ENCODE measurements at places on chromosomes 6 and 20.

GRCh38 chr20:50699688-50700087 is 8.3 kb upstream of the RIPOR3 start:
- no peak for DNase-seq

DNA sequence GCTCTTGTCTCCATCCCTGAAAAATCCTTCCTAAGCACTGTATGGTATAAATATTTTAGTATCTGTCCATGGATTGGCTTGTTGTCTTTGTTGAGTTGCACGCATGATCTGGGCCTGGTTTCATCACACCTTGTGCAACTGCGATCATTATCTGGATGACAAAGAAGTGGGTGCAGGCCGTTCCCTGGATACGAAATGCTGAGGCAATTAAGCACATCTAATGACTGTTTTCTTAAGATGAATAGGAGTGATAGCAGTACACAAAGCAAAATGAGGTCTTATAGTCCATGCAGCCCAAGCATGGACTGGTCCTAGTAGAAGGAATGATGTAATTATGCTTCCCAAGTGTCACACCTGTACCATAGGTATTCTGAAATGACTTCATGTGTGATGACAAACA is 47.8 kb downstream of the SLC35D3 start:
- DNase-seq, result no peak

DNA sequence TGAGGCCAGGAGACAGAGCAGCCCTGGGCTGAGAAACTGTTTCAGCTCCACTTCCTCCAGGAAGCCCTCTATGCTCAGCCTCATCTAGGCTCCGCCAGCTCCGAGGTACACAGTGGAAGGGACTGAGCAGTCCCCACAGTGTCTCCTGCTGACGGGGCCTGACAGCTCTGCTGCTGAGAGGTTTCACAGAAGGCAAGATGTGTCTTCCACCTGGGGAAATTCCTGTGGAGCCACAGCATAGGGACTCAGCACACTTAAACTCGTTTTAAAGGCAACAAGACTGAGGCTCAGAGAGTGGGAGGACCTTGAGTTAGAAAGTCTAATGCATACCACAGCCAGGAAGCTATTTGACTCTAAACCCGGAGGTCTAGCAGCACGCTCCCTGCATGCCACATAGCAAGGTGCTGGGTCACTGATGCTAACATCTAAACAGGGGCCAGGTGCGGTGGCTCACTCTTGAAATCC is 6.8 kb downstream of the ADA start:
- no peak for DNase-seq

DNA sequence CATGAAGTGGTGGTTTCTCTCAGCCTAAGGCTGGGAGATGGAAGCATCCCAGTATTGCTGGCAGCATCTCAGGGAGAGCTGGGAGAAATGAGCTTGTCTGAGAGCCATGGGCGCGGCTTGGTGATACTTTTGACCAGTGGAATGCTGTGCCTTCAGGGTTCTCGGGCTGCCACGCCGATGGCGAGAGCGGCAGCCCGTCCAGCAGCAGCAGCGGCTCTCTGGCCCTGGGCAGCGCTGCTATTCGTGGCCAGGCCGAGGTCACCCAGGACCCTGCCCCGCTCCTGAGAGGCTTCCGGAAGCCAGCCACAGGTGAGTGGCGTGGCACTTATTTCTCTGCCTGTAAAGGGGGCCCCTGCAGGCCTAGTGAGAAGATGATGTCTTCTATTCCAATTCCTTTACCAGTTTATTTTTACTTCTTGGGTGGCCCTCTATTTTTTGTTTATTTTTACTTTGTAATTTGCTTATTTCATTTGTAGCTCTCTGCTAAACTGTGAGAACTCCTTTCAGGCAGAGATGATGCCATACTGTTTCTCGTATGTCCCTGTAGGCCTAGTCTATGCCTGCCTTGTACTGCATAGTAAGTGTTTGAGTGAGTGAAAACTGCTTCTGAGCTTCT is 71.7 kb downstream of the ASXL1 start:
- no peak for DNase-seq

- no peak for DNase-seq
Measured at GRCh38 chr20:37262505-37262904, 891 bp upstream of the GHRH start.

DNA sequence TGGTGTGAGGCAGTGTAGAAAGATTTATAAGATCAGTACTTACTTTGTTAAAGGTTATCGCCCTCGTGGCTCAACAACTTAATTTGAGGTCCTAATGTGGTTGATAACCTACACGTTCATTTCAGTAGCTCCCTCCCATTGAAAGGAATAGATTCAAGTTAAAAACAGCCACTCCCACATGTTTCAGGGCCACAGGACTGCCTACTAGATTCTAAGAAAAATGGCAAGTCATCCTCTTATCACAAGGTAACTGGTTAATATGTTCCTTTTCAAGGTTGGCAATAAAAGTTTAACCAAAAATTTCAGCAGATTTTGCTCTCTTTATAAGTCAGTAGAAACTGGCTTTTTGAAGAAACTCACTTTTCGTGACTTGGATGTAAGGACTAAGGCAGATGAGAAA is 17.1 kb downstream of the GSTA2 start:
- DNase-seq, result no peak

GRCh38 chr20:63180569-63181185 is 35.3 kb downstream of the YTHDF1 start:
- DNase-seq, result no peak

- DNase-seq, result no peak
Measured at GRCh38 chr20:4828830-4829513, 107.3 kb downstream of the PRND start.

DNA sequence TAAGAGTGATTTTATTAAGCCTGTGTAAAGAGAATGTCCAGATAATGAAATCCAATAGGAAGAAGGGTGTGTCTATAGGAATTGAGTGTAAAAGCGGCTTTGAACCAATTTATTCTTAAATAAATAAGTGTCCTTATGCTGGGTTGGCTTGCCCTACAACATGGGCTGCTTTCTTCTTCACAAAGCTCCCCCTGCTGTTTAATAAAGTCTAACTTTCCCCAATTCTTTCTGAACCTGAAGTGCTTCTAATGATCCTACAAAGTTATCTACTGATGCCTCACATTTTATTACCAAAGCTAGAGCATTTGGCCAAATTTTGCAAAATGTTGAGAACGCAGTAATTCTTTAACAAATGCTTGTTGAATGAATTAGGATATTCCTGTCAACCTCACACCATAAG is 36.3 kb upstream of the SIRT5 start:
- no peak for DNase-seq

DNA sequence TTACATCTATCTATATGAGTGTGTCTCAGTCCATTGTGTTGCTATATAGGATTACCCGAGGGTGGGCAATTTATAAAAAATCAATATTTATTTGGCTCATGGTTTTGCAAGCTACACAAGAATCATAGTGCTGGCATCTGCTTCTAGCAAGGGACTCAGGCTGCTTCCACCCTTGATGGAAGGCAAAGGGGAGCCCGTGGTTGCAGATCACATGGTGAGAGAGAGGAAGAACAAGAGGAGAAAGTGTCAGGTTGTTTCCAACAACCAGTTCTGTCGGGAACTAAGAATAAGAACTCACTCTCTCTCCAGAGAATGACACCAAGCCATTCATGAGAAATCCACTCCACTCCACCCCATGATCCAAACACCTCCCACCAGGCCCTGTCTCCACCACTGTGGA is 48.2 kb upstream of the TENT5A start:
- no peak for DNase-seq

GRCh38 chr20:52975029-52975732 is 3.0 kb downstream of the TSHZ2 start:
- DNase-seq, result no peak

- no peak for DNase-seq
Measured at GRCh38 chr6:36605143-36605542, 11.0 kb downstream of the SRSF3 start.

DNA sequence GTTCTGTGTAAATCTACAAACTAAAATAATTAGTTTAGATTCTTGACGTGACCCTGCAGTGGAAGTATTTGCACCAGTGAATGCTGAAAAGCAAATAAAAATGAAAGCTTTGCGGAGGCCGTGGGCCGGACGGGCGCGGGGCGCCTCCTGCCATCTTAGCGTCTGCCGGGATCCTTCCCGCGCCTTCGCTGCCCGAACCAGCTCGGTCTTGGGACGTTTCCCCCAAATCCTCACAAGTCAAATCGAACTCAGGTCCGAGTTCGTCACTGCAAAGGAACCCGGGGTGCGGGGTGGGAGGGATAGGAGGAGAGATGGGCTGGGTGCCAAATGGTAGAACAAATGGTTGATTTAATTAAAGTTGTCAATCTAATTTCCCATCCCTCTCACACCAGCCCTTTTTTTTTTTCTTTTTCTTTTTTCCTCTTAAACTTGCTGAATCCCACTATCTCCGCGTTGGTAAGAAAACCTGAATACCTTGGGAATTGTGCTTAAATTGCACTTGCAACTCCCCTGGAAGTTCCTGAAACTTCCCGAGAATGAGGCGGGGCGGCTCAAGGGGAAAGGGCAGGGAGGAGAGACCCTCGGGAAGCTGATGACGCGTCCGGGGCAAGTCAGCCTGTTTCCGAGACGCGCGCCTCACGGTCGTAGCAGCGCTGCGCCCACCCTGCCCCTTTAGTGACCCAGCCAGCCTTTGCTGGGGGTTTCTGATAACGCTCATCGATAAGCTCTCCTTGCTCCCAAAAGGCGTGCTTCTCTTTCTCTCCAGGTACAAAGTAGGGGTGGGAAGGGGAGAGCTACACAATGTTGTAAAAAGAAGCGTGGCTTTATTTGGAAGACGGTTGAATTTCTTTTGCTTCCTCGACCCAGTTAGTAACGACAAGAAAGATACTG is 1.8 kb downstream of the GJA1 start:
- DNase-seq, result no peak

DNA sequence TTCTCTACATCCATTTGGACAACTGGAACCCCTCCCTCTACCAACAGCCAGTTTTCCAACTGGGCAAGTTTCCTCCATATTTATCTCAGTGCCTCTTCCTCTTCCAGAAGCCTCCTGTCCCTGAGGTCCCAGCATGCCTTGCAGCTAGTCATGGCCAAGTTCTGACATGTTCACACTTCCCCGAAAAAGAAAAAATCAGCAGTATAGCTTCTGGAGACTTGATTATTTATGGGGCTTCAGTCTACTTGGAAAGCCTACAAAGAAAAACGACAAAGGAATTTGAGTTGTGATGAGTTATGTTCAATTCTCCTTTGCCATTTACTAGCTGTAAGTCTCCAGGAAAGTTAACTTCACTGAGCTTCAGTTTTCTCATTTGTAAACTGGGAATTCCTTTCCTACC is 406.5 kb downstream of the MAFB start:
- DNase-seq, result no peak

- no peak for DNase-seq
Measured at GRCh38 chr20:62097881-62098407, 24.3 kb upstream of the LSM14B start.

GRCh38 chr6:82057846-82058554 is 189.5 kb downstream of the IBTK start:
- no peak for DNase-seq
